ENCODE measurements at places on chromosomes 6 and 20. TPM values are rescaled to one million over a fixed set of nuclear protein-coding genes. Genes with fewer than 3 reads are reported as not detected.

APOM gene
- 1.8 TPM for total RNA-seq

ACOT8 gene
- total RNA-seq = 46.2 TPM

CCN6 gene
- total RNA-seq = not detected

FNDC11 gene
- total RNA-seq = 0.95 TPM

MLIP gene
- 0.32 TPM for total RNA-seq

ZSCAN9 gene
- total RNA-seq = 9.5 TPM

FAM229B gene
- total RNA-seq = 24.0 TPM

ADGB gene
- not detected for total RNA-seq

PRDM13 gene
- total RNA-seq = not detected

BPIFB2 gene
- not detected for total RNA-seq
